Heart right ventricle (tissue), 16 donors: ENCODE measurements at places on chromosomes 12 and 14. TPM values are rescaled to one million over a fixed set of nuclear protein-coding genes. Genes with fewer than 3 reads are reported as not detected.

ASPG gene
- 2.8 TPM for polyA plus RNA-seq

PRIMA1 gene
- 16.3 TPM for polyA plus RNA-seq

INHBC gene
- 0.03 TPM for polyA plus RNA-seq

ERO1A gene
- 9.2 TPM for polyA plus RNA-seq

TTC6 gene
- polyA plus RNA-seq: not detected

GRCh38 chr14:64531567-64531966 lies 9.0 kb upstream of the HSPA2 start:
- no peak overlapping the region for H3K4me3 ChIP-seq
- peaks cover 10% of the 10 kb centered on the region for H3K36me3 ChIP-seq
- H3K27me3 ChIP-seq: no peaks in the 10 kb centered on the region
- peaks cover 5% of the 10 kb centered on the region for H3K4me1 ChIP-seq
- no peak overlapping the region for H3K27ac ChIP-seq

DNA sequence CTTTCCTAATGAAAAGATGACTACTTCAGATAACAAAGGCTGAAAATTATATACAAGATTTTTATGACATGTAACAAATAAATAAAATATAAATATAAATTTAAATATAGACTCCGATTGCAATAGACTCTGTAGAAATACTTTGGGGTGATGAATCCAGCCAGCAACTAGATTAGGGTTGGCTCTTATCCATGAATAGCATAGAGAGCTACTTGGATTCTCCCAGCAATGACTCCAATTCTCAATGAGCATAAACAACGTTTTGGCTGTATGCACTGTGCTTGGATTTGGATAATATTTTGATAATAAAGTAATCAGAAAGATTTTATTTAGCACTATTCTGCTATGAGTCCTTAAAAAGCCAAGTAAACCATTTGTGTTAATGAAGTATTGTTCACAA lies 58.0 kb upstream of the LRFN5 start:
- no peaks in the 10 kb centered on the region for H3K36me3 ChIP-seq
- DNase-seq: no peak
- H3K27me3 ChIP-seq: no peaks in the 10 kb centered on the region
- H3K4me1 ChIP-seq: no peaks in the 10 kb centered on the region
- no peak overlapping the region for H3K27ac ChIP-seq

GRCh38 chr14:100278702-100279101 lies 27.5 kb downstream of the SLC25A29 start:
- no peak overlapping the region for H3K4me3 ChIP-seq
- H3K4me1 ChIP-seq: peaks cover 16% of the 10 kb centered on the region
- H3K27me3 ChIP-seq: no peaks in the 10 kb centered on the region
- peaks cover 23% of the 10 kb centered on the region for H3K36me3 ChIP-seq

DNA sequence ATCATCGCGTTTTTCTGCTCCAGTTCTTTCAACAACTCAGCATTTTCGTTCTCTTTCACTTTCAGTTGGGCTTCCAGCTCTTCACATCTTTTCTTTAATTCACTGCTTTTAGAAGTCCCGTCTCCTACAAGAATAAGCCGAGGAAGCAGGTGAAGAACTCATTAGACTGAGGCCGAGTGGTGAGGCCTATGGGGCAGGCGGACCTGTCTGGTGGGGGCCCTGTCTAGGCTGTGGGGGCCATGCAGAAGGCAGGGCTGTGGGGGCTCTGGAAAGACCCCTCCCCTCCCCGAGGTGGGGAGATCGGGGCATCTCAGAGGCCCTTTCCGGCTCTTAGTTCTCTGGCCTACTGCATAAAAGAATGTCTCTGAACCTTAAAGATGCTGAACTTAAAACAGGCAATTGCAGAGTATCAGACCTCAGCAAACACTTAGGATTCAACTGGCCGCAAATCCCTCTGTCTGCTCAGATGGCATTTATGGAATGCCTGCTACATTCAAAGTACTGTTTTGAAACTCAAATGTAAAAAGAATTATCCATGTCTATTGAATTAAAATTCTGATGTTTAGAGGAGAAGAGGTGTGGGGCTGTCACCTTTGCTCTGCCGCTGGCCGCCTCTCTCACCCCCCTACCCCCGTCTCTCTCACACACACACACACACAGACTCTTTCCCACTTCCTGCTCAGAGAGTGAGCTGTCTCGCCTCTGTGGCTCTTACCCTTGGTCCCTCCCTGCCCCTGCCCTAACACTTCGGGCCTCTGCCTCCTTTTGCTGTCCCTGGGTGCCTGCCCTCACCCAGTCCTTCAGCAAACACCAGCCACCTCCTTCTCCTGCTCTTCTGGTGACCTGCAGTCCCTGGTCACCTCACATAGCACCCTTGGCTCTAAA lies 34.7 kb downstream of the CCDC92 start:
- H3K4me1 ChIP-seq: no peaks in the 10 kb centered on the region
- no peaks in the 10 kb centered on the region for H3K27me3 ChIP-seq
- no peak overlapping the region for H3K27ac ChIP-seq
- no peak overlapping the region for H3K4me3 ChIP-seq

DNA sequence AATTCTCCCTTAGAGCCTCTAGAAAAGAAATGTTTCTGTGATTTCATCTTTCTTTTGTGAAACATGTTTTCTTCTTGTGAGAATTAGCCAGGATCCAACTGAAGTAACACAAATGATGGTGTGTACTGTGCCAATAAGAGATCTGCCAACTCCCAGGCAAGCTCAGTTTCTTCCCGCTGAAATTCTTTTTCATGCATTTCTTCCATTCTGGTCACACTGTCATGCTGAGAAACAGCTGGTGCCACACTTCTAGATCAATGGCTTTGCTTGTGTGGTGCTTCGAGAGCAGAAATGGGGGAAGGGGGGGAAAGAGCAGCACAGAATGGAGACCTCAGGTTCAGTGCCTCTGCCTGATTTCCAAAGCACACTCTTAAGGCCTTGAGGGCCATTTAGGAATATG lies 41.4 kb upstream of the FGF6 start:
- DNase-seq: no peak
- H3K4me3 ChIP-seq: no peak overlapping the region
- H3K36me3 ChIP-seq: no peaks in the 10 kb centered on the region
- H3K4me1 ChIP-seq: no peaks in the 10 kb centered on the region
- no peaks in the 10 kb centered on the region for H3K27me3 ChIP-seq
- H3K27ac ChIP-seq: no peak overlapping the region

DNA sequence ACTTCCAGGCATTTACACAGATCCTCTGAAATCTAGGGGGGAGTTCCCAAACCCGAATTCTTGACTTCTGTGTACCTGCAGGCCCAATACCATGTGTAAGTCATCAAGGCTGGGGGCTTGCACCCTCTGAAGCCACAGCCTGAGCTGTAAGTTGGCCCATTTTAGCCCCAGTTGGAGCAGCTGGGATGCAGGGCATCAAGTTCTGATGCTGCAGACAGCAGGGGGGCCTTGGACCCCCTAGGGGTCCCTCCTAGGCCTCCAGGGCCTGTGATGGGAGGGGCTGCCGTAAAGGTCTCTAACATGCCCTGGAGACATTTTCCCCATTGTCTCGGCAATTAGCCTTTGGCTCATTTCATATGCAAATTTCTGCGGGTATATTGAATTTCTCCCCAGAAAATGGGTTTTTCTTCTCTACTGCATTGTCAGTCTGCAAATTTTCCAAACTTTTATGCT lies 59.5 kb downstream of the LRIG3 start:
- no peaks in the 10 kb centered on the region for H3K4me1 ChIP-seq
- H3K36me3 ChIP-seq: no peaks in the 10 kb centered on the region
- no peak overlapping the region for H3K27ac ChIP-seq
- no peak for DNase-seq
- H3K4me3 ChIP-seq: no peak overlapping the region
- no peaks in the 10 kb centered on the region for H3K27me3 ChIP-seq

DNA sequence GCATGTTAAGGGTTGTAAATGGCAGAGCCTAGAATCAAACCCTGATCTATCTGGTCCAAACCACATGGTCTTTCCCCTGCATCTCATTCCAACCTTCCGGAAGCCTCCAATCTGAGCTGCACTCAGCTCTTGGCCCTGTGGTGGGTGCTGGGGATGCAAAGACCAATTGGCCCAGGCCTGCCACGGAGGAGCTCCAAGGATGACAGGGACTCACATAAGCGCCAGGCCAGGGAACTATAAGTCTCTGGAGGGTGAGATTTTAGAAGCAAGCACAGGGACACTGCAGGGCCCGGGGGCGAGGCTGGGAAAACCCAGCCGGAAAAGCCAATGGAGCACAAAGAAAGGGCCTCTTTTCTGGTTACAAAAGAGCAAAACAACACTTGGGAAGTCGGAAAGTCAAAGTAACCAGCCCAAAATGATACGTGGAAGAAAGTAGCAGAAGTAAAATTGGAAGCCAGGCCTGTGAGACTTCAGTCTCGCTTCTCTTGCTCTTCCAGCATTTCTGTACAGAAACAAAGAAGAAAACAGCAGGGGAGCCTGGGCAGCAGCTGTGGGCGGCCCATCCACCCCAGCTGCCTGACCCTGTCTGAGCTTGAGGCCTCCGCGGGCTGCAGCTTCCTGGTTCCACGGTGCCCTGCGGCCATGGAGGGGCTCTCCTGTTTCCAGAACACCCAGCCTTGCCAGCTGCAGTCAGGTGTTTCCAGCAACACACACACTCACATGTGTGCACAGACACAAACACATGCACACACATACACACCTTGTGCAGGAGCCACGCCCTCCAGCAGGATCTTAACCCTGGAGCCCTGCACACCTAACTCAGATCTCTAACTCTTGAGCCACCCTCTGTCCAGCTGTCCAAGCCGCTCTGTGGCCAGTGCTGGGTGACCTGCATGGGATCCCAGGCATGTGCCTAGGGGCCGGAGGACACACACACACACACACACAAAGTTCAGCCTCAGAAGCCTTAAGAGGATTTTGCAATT lies 178.2 kb downstream of the BCL11B start:
- H3K27ac ChIP-seq: no peak overlapping the region
- H3K36me3 ChIP-seq: no peaks in the 10 kb centered on the region
- H3K27me3 ChIP-seq: no peaks in the 10 kb centered on the region
- no peak for DNase-seq
- H3K4me3 ChIP-seq: no peak overlapping the region

DNA sequence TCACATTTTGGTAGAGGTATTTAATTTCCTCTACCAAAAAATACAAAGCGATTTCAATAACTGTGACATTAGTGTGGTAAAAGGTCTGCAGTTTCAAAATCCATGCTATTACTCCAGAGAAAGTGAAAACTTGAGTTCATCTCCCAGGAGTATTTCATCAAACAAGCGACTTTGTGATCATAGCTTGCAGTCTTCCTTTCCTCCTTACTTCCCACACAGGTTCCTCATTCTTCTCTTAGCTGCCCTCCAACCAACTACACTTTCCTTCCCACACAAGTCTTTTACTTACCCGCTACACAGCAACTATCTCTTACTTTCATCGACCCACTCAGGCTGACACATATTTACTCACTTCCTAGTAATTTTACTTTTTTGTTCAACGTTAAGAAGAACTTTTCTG lies 413.4 kb upstream of the USP15 start:
- H3K27ac ChIP-seq: no peak overlapping the region
- DNase-seq: no peak
- H3K4me3 ChIP-seq: no peak overlapping the region
- no peaks in the 10 kb centered on the region for H3K4me1 ChIP-seq
- H3K36me3 ChIP-seq: no peaks in the 10 kb centered on the region

GRCh38 chr14:29671034-29671433 lies 256.6 kb downstream of the PRKD1 start:
- no peaks in the 10 kb centered on the region for H3K4me1 ChIP-seq
- DNase-seq: no peak
- H3K27me3 ChIP-seq: no peaks in the 10 kb centered on the region
- no peaks in the 10 kb centered on the region for H3K36me3 ChIP-seq
- H3K27ac ChIP-seq: no peak overlapping the region

DNA sequence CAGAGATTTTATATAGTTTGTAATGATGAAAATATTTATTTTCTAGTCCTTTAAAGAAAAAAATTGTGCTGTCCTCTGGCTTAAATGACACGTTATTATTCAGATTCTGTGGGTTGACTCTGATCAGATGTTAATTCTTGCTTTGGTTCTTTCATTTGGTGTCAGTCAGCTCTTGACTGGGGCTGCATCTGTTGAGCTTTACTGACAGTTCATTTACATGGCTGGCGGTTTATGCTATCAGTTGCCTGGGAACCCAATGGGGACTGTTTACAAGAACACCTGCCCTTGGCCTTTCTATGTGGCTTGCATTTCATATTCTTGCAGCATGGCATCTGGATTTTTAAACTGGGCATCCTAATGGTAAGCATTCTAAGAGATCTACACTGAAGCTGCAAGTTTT lies 667.1 kb upstream of the FBXO33 start:
- no peak overlapping the region for H3K27ac ChIP-seq
- H3K4me1 ChIP-seq: no peaks in the 10 kb centered on the region
- no peak overlapping the region for H3K4me3 ChIP-seq
- H3K27me3 ChIP-seq: no peaks in the 10 kb centered on the region
- DNase-seq: no peak

GRCh38 chr14:94029265-94029664 lies 3.1 kb downstream of the OTUB2 start:
- H3K4me3 ChIP-seq: no peak overlapping the region
- H3K4me1 ChIP-seq: peaks cover 11% of the 10 kb centered on the region
- DNase-seq: no peak
- H3K27me3 ChIP-seq: no peaks in the 10 kb centered on the region
- H3K27ac ChIP-seq: no peak overlapping the region
- H3K36me3 ChIP-seq: no peaks in the 10 kb centered on the region

DNA sequence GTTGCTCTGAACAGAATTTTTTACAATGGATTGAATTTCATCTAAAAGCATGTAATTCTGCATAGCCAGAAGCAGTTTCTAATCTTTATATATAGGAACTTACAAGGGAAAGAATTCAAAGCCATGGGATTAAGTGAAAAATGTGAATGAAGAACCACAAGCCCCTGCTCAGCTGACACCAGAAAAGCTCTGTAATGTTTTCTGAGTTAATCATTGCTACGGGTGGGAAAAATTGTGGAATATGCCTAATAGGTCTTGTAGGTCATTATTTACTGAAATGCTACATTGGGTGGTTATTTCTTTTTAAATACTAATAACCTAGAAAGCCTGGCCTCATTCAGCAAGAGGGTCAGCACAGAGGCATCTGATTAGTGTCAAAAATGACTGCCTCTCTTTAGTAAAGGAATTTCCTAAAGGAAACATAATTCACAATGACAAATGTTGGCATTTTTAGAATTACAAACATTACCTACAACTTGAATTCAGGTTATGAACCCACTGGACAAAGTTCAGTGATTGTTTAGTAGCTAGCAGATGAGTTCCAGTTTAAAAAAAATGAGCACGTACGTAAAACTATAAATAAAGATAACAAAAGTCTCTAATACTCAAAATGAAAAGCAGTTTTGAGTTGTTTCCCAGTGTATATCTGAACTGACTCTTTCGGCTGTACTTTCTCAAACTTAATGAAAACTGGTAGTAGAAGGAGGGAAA lies 75.3 kb downstream of the BMP4 start:
- no peaks in the 10 kb centered on the region for H3K36me3 ChIP-seq
- no peak overlapping the region for H3K27ac ChIP-seq
- H3K4me1 ChIP-seq: peaks cover 56% of the 10 kb centered on the region
- H3K4me3 ChIP-seq: no peak overlapping the region

GRCh38 chr14:33210311-33210710 lies 271.6 kb downstream of the NPAS3 start:
- no peak overlapping the region for H3K27ac ChIP-seq
- DNase-seq: no peak
- H3K27me3 ChIP-seq: no peaks in the 10 kb centered on the region

DNA sequence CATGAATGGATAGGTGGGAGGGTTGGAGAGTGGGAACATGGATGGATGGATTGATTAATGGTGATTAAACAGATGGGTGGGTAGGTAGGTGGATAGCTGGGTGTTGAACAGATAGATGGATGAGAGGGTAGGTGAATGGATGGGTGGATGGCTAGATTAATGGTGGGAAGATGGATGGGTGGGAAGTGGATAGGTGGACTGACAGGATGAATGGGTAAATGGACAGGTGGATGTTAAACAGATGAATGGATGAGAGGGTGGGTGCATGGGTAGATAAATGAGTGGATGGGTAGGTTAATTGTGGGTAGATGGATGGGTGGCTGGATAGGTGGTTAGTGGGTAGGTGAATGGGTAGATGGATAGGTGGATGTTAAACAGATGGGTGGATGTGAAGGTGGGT lies 147.0 kb upstream of the NOS1 start:
- H3K4me1 ChIP-seq: no peaks in the 10 kb centered on the region
- peaks cover 8% of the 10 kb centered on the region for H3K27me3 ChIP-seq
- no peaks in the 10 kb centered on the region for H3K36me3 ChIP-seq
